ENCODE measurements at places on chromosomes 2 and 18. TPM values are rescaled to one million over a fixed set of nuclear protein-coding genes. Genes with fewer than 3 reads are reported as not detected.
A peak's percentile ranks its signal among the peaks of the same experiment; 100 is the strongest.

RIT2 gene
- not detected for total RNA-seq

PID1 gene
- not detected for total RNA-seq

FOXI3 gene
- not detected for total RNA-seq

SCN7A gene
- total RNA-seq = not detected

SGO2 gene
- total RNA-seq = 40.0 TPM

POTEC gene
- total RNA-seq = not detected

RAD51AP2 gene
- not detected for total RNA-seq

OXER1 gene
- 0.14 TPM for total RNA-seq

LTBP1 gene
- total RNA-seq = 0.10 TPM

IL36A gene
- not detected for total RNA-seq

DNA sequence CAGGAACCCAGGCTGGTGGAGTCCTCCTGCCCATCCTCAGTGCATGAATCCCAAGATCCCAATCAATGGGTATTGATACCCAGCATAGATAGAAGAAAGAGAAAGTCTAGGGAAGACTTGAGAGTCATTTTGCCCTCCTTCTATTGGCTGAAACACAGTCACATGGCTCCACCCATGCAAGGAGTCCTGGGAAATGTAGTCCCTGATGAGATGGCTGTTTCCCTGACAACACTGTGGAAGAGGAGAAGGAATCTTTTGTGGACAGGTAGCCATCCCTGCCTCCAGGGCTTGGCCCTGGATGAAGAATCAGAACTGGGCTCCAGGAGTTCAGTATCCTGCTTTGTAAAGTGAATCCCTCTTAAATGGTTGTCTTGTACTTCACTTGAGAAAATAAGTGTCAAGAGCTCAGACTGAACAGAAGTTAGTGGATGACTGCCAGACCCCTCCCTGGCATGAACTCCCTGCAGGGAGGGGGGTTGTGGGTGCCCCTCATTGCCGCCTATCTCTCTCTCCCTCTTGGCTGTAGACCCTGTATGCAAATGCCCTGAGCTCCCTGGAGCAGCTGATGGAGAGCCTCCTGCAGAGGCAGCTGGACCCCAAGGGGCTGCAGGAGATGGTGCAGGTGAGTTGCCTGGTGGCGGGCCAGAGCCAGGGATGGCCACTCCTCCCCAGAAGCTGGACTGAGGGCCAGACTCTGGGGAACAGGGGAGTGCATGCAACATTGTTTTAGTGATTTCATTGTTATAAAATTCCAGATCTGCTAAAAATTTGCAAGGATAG, 36.1 kb downstream of the MROH2A start:
- no peak overlapping the region for H3K4me3 ChIP-seq
- no peaks in the 10 kb centered on the region for H3K4me1 ChIP-seq
- no peak overlapping the region for H3K27ac ChIP-seq
- no peaks in the 10 kb centered on the region for H3K27me3 ChIP-seq
- peak; percentile 1 for DNase-seq

GRCh38 chr18:6947338-6948030, 170.1 kb downstream of the LAMA1 start:
- H3K4me3 ChIP-seq = no peak overlapping the region
- H3K27me3 ChIP-seq = no peaks in the 10 kb centered on the region
- H3K36me3 ChIP-seq = no peaks in the 10 kb centered on the region
- no peak for DNase-seq
- no peaks in the 10 kb centered on the region for H3K4me1 ChIP-seq

DNA sequence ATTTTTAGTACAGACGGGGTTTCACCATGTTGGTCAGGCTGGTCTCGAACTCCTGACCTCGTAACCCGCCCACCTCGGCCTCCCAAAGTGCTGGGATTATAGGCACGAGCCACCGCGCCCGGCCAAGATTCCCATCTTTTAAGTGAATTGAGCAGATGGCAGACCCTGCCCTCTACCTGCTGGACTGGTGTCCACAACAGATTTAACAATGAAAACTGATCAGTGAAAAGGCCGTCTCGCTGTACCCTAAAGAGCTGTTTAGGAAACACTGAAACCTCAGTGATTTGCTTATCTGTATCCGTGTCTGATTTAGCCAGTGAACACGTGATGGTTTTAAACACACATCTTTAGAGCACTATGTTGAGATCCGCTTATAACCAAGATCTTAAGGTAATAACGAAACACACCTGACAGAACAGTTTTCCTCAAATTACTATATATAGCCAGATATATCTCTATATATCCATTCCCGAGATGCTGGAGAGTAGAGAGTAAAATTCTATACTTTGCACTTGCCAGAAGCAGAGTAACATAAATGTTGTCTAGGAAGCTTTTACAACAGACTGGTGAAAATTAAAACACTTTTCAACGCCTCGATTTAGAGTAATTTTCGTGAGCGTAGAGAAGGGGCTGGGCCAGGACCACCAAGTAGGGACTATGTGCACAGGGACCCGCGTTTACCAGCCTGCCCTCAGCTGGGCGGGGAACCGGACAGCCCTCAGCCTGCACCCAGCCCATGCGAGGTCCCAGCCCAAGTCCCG, 594 bp downstream of the FAM161A start:
- peak overlapping the region; percentile 93 for H3K4me3 ChIP-seq
- H3K4me1 ChIP-seq = peaks cover 17% of the 10 kb centered on the region
- no peaks in the 10 kb centered on the region for H3K27me3 ChIP-seq
- peak overlapping the region; percentile 91 for H3K27ac ChIP-seq
- H3K36me3 ChIP-seq = peaks cover 5% of the 10 kb centered on the region

DNA sequence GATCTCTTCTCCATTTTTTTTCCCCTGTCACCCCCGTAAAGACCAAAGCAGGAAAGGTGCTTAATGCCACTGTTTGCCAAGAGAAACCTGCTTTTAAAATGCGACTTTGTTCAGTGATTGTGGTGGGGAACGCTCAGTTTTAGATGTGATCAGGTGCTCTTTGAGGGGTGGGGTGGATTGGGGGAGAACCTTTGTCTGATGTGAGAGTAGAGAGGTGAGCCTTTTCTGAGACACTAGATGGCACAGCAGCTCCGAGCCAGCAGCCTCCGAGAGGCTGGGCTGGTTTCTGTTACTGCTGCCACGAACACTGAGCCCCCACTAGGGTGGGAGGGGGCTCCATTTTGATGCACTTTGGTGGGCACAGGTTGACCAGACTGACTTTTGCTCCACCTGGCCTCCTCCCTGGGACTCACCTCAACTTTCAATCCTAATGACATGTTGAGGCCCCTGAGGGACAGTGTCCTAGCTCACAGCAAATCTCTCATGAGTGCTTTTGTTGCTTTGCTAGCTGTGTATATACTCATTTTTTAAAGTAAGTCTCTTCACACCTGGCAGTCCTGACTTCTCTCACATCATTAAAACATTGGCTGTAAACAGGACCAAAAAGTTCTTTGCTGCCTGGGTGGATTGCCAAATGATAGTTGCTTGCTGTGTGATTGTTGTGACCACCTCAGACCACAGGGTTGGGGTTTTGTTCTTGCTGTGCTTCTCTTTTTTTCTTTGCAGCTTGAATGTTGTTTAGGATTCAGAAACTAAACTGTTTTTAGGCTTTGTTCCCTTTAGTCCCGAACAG, 98.2 kb upstream of the MAP3K20 start:
- no peak overlapping the region for H3K4me3 ChIP-seq
- H3K4me1 ChIP-seq = peaks cover 4% of the 10 kb centered on the region
- H3K36me3 ChIP-seq = no peaks in the 10 kb centered on the region
- no peak for DNase-seq

- no peak for DNase-seq
- no peak overlapping the region for H3K27ac ChIP-seq
- no peaks in the 10 kb centered on the region for H3K36me3 ChIP-seq
- H3K4me1 ChIP-seq = no peaks in the 10 kb centered on the region
- H3K27me3 ChIP-seq = peaks cover 10% of the 10 kb centered on the region
- no peak overlapping the region for H3K4me3 ChIP-seq
Measured at GRCh38 chr2:240154606-240155005, 14.1 kb upstream of the OTOS start.

GRCh38 chr18:32480581-32480980, 9.9 kb upstream of the GAREM1 start:
- H3K36me3 ChIP-seq = no peaks in the 10 kb centered on the region
- H3K27me3 ChIP-seq = peaks cover 7% of the 10 kb centered on the region
- no peak overlapping the region for H3K4me3 ChIP-seq
- H3K4me1 ChIP-seq = no peaks in the 10 kb centered on the region
- no peak for DNase-seq

- H3K4me3 ChIP-seq = no peak overlapping the region
- H3K36me3 ChIP-seq = no peaks in the 10 kb centered on the region
- DNase-seq = no peak
- H3K27me3 ChIP-seq = no peaks in the 10 kb centered on the region
- H3K4me1 ChIP-seq = peaks cover 9% of the 10 kb centered on the region
Measured at GRCh38 chr2:218298314-218298875, 6.1 kb upstream of the TMBIM1 start.

DNA sequence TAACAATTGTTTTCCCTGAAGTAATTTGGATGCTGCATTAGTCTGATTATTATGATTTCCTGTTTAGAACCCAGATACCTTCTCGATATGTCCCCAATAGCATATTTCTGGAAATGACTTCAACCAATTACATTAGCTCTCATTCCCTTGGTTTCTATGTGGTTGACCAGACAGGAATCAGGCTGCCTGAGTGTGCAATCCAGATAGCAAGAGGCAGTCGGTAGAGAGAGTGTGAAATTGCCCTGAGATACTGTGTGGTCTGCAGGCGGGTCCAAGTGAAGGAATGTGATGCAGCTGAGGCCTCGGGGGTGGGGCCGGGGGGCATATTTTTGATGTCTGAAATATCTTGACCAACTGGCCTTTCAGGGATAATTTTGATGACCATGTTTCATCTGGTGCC, 143.9 kb upstream of the ITGA6 start:
- H3K27me3 ChIP-seq = peaks cover 3% of the 10 kb centered on the region
- H3K4me3 ChIP-seq = no peak overlapping the region
- no peak for DNase-seq

GRCh38 chr2:142127248-142127647, 3.6 kb downstream of the LRP1B start:
- no peak overlapping the region for H3K4me3 ChIP-seq
- H3K27me3 ChIP-seq = peaks cover 28% of the 10 kb centered on the region
- H3K36me3 ChIP-seq = no peaks in the 10 kb centered on the region
- no peak for DNase-seq

- no peaks in the 10 kb centered on the region for H3K4me1 ChIP-seq
- no peak overlapping the region for H3K4me3 ChIP-seq
- H3K27ac ChIP-seq = no peak overlapping the region
- no peak for DNase-seq
- H3K27me3 ChIP-seq = no peaks in the 10 kb centered on the region
Measured at GRCh38 chr2:140344838-140345237, 1564.6 kb upstream of the NXPH2 start.

DNA sequence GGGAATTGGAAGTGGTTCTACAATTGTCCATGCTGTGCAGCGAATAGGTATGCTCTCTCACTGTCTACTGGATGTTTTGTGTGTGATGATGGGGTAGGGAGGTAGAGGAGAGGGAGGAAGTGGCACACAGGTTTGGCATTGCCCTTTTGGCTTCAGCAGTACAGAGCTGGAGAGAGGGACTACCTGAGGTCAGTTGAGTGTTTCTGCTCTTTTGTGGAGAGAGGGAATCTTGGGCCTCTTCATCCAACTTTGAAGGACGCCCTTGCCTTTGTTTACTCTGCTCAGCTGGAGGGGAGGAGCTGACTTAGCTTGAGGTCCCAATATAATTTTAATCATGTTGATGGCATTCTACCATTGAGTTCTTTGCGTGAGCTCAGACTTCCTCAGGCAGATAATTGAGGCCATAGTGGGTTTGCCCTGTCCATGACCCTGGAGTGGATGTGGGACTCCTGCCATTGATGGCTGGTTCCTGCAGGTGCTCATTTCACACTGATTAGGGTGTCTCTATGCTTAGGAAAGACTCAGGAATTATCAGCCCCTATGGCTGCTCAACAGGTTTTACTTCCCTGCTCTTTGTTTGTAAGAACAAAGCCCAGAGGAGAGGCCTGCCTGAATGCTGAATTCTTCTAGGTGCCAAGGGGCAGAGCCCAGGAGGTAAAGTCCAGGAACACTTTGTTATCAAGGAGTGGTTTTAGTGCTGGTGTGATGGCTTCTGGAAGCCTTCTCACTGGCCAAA, 7.2 kb downstream of the RPIA start:
- no peak overlapping the region for H3K4me3 ChIP-seq
- H3K27me3 ChIP-seq = no peaks in the 10 kb centered on the region
- no peak overlapping the region for H3K27ac ChIP-seq
- no peak for DNase-seq
- peaks cover 34% of the 10 kb centered on the region for H3K4me1 ChIP-seq

DNA sequence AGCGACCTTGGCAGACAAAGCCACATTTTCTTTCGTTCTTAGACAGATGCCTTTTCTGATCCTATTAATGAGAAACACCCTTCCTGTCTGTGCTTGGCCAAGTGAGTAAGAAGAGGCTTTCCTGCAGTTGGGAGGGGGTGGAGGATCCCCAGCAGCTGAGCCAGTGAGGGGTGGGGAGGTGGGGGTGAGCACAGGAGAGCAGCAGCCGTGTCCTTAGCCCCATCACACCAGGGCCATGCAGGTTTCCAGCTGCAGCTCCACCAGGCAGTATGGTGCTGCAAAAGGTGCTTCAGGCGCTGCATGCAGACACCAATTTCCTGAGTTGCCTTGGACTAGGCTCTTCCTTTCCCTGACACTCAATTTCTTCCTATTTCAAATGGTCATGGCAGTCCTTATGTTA, 123.3 kb upstream of the SIX2 start:
- peaks cover 9% of the 10 kb centered on the region for H3K27me3 ChIP-seq
- H3K4me1 ChIP-seq = no peaks in the 10 kb centered on the region
- H3K36me3 ChIP-seq = no peaks in the 10 kb centered on the region
- DNase-seq = no peak

- H3K4me1 ChIP-seq = no peaks in the 10 kb centered on the region
- no peak overlapping the region for H3K27ac ChIP-seq
- H3K27me3 ChIP-seq = peaks cover 2% of the 10 kb centered on the region
- no peak overlapping the region for H3K4me3 ChIP-seq
- DNase-seq = no peak
Measured at GRCh38 chr2:198692907-198693510, 764.7 kb downstream of the SATB2 start.

DNA sequence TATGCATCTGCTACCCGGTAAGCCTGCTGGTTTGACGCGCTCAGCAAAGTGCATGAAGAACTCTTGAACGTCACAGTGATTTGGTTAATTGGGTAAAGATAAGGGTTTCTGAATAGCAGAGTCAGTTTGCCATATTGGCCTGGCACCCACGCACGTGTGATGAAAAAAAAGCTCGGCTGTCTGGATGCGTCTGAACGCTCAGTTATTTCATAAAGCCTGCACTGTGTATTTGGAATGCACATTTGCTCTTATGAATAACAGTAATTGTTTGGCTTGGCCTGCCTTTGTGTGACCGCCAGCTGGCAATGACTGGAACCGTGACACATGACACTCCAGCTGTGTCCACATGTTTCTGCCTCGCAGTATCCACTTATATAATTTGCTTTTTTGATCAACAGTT, 129.2 kb upstream of the MEIS1 start:
- no peaks in the 10 kb centered on the region for H3K36me3 ChIP-seq
- H3K4me1 ChIP-seq = no peaks in the 10 kb centered on the region
- H3K4me3 ChIP-seq = no peak overlapping the region
- no peak overlapping the region for H3K27ac ChIP-seq
- no peak for DNase-seq

- H3K36me3 ChIP-seq = no peaks in the 10 kb centered on the region
- peaks cover 13% of the 10 kb centered on the region for H3K27me3 ChIP-seq
- no peak for DNase-seq
- H3K4me3 ChIP-seq = no peak overlapping the region
- no peak overlapping the region for H3K27ac ChIP-seq
- H3K4me1 ChIP-seq = no peaks in the 10 kb centered on the region
Measured at GRCh38 chr18:50158866-50159653, 35.9 kb downstream of the MYO5B start.

- H3K27ac ChIP-seq = peak overlapping the region; percentile 48
- H3K4me1 ChIP-seq = peaks cover 53% of the 10 kb centered on the region
- no peak for DNase-seq
Measured at GRCh38 chr2:233258211-233258610, 6.7 kb downstream of the ATG16L1 start.
